ENCODE measurements at places on chromosomes 2 and 18.

DNA sequence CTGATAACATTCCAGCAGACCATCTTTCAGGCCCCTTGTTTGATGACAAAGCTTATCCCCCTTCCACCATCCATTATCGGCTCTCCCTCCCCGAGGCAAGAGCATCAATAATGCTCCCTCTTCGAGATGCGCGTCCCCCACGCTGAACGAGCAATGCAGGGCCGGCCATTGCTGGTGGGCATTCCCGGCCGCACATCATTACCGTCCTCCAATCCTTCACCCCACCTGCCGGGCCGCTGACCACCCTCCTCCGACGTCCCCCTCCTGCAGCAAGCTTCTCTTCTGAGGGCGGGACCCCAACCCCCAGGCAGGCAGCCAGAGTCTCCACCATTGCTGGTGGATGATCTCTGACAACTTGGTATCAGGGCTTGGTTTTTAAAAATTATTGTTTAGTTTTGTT is 208.6 kb downstream of the SMAD2 start:
- DNase-seq: no peak

DNA sequence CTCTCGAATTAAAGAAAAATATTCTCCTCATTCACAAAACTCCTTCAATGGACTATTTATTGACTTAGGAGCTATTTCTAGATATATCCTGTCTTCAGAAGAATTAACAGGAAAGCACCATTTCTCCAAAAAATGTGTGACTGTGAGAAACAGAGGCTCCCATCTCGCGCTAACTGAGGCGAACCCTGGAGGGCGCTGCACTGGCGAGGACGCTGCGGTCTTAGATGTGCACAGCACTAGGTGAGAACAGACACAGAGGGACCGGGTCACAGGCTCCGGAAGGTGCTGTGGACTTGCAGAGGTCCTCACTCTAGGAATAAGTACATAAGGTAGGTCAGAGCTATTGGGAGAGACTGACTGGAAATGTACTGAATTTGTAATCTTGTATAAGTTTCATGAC is 229.7 kb upstream of the SLC35G4 start:
- DNase-seq: no peak

- no peak for DNase-seq
These were observed 8.6 kb downstream of the CLIP4 start for GRCh38 chr2:29123617-29124349.

DNA sequence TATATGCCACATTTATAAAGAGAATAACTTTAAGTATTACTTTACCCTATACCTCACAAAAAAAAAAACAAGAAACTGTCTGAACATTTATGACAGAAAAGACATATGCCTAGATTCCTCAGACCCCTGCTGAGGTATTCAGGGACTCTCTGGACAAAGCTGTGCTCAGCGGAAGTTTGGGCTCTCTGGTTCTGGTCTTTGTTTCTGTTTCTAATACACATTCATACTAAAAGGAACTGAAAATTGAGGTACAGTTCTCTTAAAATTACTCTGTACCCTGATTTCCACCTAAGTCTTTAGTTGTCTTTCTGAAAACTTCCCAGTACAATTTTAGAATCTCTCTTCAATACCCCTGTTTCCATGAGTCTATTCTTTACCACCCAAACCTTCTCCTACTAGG is 160.3 kb downstream of the IKZF2 start:
- DNase-seq: no peak

GRCh38 chr2:134027980-134028379 is 225.9 kb upstream of the MGAT5 start:
- DNase-seq: no peak

GRCh38 chr18:8834881-8835280 is 129.5 kb downstream of the MTCL1 start:
- DNase-seq: no peak

DNA sequence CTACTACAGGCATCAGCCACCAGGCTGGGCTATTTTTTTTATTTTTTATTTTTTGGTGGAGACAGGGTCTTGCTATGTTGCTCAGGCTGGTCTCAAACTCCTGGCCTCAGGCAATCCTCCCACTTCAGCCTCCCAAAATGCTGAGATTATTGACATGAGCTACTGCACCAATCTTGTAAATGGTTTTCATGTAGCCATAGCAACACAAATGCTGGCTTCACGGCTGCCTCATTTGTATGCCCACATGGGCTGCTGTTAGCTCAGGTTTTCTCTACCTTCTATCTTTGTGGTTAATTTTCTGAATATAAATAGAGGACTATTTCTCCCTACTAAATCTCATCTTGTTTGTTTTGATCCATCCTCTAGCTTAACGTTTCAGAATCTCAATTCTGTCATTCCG is 58.2 kb downstream of the PLEKHM3 start:
- DNase-seq: no peak

DNA sequence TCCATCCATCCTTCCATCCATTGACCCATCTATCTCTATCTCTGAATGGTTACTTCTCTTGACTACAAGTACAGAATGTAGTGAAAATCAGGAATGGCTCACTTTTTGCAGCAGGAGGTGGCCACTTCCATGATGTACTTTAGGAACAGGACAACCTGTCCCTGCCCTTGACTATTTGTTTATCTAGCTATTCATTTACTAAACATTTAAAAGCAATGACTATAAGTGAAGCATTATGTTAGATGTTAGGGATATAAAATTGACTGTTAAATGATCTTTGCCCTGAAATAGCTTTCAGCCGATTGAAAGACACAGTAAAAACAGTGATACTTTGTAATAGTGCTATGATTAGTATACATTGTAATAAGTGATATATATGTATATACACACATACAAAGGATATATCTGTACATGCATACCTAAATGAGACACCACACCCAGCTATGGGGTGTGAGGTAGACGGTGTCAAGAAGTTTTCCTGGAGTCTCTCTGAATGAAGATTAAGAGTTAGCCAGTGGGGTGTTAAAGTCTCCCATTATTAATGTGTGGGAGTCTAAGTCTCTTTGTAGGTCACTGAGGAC is 68.5 kb downstream of the C18orf54 start:
- no peak for DNase-seq

GRCh38 chr2:143390171-143390570 is 261.0 kb downstream of the ARHGAP15 start:
- DNase-seq: no peak

DNA sequence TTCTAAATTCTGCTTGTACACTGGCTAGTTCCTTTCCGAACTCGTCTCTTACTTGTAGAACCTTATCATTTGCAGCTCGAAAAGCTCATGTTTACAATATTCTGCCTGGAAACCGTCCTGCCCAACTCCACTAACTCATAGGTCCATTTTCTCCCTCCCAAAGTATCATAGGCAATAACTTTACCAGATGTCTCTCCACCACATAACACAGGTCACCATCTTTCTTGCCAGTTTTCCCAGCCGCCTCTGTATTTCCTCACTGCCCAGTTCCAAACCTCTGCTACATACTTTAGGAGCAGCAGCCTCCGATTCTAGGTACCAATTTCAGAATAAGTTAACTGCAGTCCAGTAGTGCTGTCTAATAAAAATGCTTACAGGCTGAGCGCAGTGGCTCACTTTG is 259.5 kb downstream of the GLI2 start:
- DNase-seq: no peak

GRCh38 chr2:186590759-186591505 is 1.1 kb downstream of the ITGAV start:
- no peak for DNase-seq

DNA sequence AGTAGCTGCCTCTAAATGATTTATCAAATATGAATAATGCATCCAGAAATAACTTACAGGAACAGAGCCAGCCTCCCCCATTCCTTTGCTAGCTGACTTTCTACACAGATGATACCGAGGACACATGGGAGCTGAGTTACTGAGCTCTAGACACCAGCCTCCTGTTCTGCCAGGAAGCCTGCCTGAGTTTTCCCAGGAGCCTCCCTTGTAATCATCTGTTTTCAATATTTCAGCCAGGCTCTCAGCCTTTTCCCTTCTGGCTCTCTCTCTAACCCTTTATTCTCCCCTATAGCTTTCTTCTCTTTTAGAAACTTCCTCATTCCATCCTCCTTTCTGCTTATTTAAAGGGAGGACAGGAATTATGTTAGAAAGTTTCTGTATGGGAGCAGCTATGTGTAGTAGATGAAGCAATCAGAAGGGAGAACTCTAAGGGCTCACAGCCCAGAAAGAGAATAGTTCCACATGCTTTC is 911.6 kb downstream of the TDRD15 start:
- no peak for DNase-seq

DNA sequence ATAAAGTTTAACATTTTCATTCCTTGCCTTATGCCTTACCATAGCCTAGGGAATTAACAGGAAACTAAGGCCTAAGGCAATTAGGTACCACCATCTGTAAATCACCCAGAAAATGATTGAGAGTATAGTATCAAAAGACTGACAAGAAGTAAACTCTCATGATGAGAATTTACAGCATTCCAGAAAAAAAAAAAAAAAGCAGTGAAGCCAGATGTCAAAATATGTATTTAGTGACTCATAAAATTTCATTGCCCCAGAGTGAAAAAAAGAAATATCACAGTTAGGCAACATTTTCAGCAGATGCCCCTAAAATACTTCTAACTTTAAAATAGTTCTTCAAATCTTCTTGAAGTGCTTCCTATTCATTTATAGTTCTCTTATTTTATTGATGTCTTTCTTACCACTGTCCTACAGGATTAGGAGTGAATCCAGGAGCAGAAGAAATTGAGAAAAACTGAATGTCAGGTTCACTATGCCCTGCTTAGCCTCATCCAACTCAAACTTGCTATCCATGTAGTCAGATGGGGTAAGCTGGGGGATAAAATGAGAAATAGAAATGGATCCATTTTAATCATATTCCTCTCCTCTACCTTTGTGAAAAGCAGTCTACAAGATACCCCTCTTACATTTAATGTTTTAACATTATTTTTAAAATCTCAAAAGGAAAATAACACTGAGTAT is 57.3 kb upstream of the TANK start:
- DNase-seq: no peak

- no peak for DNase-seq
These were observed 114.0 kb downstream of the FAM210A start for GRCh38 chr18:13612196-13612997.

GRCh38 chr2:67321588-67321903 is 75.6 kb upstream of the ETAA1 start:
- DNase-seq: no peak

- no peak for DNase-seq
These were observed 776.3 kb downstream of the BCL11A start for GRCh38 chr2:59777120-59777519.

GRCh38 chr18:12857215-12857905 is 26.7 kb downstream of the PTPN2 start:
- DNase-seq: no peak

DNA sequence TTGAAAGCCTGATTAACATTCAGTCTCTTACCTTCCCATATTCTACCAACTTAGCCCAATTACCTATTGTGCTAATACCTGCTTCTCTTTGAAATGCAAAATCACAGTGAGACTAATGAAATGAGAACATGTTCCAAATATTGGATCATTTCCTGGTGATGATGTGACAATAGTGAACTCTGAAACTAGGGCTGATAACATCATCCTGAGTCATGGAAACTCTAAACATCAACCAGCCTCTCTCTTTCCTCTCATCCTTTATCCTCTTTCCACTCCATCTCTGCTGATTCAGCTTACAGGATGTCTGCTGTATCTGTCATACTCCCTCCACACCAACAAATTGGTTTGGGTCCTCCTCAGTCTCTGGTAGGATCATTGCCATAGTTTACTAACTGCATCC is 98.8 kb upstream of the NCKAP5 start:
- no peak for DNase-seq

GRCh38 chr2:13110825-13111224 is 394.1 kb downstream of the TRIB2 start:
- no peak for DNase-seq

DNA sequence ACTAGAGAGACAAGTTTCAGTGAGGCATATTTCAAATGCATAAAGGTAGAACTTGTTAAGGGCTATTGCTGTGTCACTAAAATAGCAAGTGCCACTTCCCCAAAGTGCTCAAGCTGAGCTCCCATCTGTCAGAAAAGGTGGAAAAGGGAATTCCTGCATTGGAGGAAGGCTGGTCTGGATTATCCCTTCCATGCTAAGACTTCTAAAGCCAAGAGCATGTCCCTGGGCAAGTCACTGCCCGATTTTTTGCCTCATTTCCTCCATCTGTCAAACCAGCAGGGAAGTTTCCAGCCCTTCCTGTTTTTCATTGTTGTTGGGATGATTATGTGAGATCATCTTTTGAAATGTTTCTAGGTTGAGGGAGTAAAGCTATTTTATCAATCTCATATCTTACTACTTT is 175.5 kb downstream of the SETBP1 start:
- no peak for DNase-seq

DNA sequence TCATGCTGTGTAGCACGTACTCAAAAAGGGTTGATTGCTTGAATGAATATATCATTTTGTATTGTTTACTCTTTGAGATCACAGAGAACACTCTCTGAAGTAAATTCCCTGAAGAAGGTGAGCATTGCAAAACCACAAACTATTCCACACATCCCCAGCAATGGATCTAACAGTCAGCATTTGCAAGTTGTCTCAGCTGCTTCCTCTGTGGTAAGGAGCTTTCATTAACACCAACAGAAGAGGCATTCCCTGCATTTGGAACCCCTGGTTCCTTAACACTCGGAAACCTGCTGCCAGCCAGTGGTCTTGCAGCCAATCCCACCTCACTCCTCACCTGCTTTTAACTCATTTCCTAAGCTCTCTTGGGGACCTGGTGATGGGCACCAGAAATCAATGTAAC is 108.4 kb downstream of the IRS1 start:
- DNase-seq: no peak

- no peak for DNase-seq
These were observed 198.5 kb downstream of the SP3 start for GRCh38 chr2:173766537-173767289.

Measured in stimulated activated CD8-positive, alpha-beta memory T cell treated with anti-CD3 and anti-CD28 coated beads, Interleukin-15, amount 100 ng/mL, for 1 hour (primary cell).